Left kidney (tissue), 8 donors: ENCODE measurements at places on chromosomes 16 and 17.

DNA sequence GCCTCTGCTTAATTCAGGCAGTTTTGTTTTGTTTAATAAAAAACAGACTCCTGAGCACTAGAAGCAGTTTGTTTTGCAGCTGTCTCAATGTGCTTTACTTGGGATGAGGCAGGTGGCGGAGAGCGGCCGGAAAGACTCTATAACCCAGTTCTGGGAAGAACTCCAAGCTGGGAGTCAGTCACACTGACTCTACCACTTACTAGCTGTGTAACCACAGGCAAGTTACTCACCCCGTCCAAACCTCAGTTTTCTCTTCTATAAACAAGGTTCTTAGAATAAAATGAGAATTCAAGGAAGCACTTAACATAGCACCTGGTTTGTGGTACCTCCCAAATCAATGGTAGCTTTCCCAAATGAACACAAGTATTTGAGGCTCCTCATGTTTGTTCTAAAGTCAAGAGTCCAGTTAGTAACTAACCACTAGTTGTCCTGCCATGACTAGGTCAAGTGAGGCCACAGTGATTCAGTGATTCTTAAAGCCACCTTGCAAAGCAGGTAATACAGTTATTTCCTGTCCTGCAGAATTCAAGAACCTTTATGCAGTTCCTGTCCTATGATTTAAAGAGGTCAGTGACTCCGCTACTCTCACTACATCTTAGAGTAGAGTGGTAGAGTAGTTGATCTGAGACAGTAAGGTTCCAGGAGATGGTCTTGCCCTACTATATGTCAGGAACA is 2.7 kb downstream of the TXNDC17 start:
- no peak for DNase-seq

DNA sequence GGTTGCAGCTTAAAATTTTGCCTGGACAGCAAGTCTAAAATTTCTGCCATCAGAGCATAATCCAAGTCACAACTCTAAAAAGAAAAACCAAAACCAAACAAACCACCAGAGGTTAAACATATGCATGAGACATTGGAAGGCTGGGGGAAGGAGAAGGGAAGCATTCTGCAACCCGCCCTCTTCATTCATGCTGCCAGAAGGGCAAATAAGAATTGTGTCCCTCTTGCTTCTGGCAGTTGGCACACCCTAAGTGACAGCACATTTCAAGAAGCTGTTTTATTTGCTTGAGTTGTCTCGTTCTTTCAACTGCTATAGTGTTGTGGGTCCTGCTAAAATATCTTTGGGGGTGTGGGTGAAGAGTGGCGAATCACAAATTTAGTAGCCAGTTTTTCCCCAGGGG is 99.6 kb downstream of the SKAP1 start:
- no peak for DNase-seq

GRCh38 chr17:43025766-43026537 is 921 bp downstream of the RND2 start:
- DNase-seq: no peak

- no peak for DNase-seq
These were observed 23.7 kb downstream of the CNGB1 start for GRCh38 chr16:57947261-57947660.

- no peak for DNase-seq
These were observed 92.7 kb upstream of the CDH5 start for GRCh38 chr16:66273644-66274334.

GRCh38 chr17:33109336-33110072 is 117.9 kb downstream of the SPACA3 start:
- no peak for DNase-seq

DNA sequence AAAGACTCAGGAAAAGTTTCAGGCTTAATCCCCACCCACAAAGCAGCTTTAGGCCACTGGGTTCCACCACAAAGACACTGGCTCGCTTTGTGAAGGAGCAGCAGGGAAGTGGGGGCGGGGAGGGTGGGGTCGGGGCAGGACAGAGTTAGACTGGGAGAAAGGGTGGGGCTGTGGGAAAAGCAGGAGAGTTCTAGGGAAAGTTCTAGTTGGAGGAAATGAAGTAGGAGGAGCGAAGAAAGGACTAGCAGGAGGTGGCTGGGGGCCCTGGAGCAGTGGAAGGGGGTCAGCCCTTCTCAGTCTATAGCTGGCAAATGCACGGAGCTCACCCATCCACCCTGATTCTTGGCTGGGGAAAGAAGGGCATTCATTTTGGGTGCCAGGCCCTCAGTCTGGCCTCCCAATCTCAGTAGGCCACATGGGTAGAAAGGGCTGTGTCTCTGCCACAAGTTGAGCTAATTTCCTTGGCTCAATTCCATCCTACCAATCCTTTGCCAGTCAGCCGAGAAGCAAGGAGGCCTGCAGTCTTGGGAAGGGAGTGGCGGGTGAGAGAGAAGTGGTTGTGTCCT is 4.6 kb downstream of the INPP5K start:
- no peak for DNase-seq
